Activated CD4-positive, alpha-beta memory T cell treated with anti-CD3 and anti-CD28 coated beads, Interleukin-2, amount 10 ng/mL, durations not matched to agents 7 days and 5 days (primary cell): ENCODE measurements at places on chromosomes 1 and 21. TPM values are rescaled to one million over a fixed set of nuclear protein-coding genes. Genes with fewer than 3 reads are reported as not detected.

DNA sequence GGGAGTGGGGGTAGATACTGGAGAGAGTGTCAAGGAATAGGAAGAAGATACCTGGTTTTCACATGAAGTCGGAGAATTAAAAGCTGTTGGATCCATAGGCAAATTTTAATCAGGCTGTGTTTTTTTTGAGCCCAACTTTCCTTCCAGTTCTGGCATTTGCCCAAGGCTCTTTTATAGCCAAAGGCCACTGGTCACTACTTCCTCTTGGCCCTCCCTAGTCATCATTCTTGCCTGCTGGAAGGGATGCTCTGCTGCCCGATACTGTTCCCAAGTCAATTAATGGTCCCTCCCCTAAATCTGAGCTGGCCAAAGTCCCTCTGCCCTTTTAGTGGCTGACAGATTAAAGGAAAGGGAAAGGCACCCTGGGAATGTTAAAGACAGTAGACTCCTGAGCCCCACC, 102.8 kb upstream of the ZNF648 start:
- peaks cover 14% of the 10 kb centered on the region for H3K27me3 ChIP-seq
- no peak overlapping the region for H3K27ac ChIP-seq

DNA sequence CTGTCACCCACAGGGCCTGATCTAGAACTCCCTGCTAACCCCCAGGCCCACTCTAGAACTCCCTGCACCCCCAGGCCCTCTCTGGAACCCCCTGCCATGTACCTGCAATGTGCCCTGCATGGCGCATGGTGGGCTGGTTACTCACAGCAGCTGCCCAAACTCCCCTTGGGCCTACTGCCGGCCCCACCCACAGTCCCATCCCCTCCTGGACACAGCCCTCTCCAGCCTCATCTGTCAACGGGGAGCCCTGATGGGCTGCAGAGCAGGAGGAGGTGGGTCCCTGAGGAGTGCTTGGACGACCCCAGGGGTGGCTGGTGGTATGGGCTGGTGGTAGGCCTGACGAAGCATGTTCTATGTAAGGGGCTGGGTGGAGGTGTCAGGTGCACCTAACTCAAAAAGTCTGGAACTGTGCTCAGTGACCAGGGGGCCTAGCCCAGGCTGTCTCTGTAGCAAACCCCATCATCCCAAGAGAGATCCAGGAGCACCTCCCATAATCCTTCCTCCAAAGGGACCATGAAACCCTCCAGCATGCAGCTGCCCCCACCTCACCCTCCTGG, 19.0 kb upstream of the PRSS38 start:
- no peak for DNase-seq
- no peak overlapping the region for H3K4me3 ChIP-seq
- H3K4me1 ChIP-seq: no peaks in the 10 kb centered on the region
- H3K27ac ChIP-seq: no peak overlapping the region
- H3K27me3 ChIP-seq: no peaks in the 10 kb centered on the region

GRCh38 chr1:19330449-19331135, 18.5 kb downstream of the SLC66A1 start:
- no peaks in the 10 kb centered on the region for H3K27me3 ChIP-seq
- no peaks in the 10 kb centered on the region for H3K36me3 ChIP-seq
- DNase-seq: no peak
- no peak overlapping the region for H3K27ac ChIP-seq
- no peaks in the 10 kb centered on the region for H3K4me1 ChIP-seq
- no peak overlapping the region for H3K4me3 ChIP-seq

Gene PLD5
- not detected for total RNA-seq

Gene TNNI3K
- 0.43 TPM for total RNA-seq

GRCh38 chr1:156502894-156503697, 2.5 kb upstream of the MEF2D start:
- peaks cover 6% of the 10 kb centered on the region for H3K36me3 ChIP-seq
- peaks cover 70% of the 10 kb centered on the region for H3K4me1 ChIP-seq
- no peak overlapping the region for H3K4me3 ChIP-seq
- no peaks in the 10 kb centered on the region for H3K27me3 ChIP-seq
- DNase-seq: no peak

DNA sequence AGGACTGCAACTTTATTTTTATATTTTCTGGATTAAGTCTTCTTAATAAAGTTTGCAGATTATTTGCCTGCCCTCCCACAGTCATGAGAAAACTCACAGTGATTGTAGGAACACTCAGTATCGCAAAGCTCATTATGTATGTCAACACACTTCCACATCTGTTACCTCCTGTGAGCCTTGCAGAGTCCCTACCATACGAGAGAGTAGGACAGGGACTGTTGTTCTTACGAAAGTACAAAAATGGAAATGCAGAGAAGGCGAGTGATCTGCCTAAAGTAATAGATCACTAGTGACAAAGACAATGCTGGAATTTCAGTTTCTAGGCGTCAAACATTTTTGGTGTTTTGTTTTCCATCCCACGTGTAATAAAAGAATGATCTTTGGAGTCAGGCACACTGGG, 131.7 kb downstream of the SYT2 start:
- no peaks in the 10 kb centered on the region for H3K4me1 ChIP-seq
- H3K27ac ChIP-seq: no peak overlapping the region
- H3K27me3 ChIP-seq: no peaks in the 10 kb centered on the region
- H3K36me3 ChIP-seq: peaks cover 2% of the 10 kb centered on the region

GRCh38 chr1:4328402-4329071, 325.9 kb upstream of the AJAP1 start:
- H3K27ac ChIP-seq: no peak overlapping the region
- no peak overlapping the region for H3K4me3 ChIP-seq
- no peaks in the 10 kb centered on the region for H3K27me3 ChIP-seq
- H3K36me3 ChIP-seq: no peaks in the 10 kb centered on the region
- no peak for DNase-seq

DNA sequence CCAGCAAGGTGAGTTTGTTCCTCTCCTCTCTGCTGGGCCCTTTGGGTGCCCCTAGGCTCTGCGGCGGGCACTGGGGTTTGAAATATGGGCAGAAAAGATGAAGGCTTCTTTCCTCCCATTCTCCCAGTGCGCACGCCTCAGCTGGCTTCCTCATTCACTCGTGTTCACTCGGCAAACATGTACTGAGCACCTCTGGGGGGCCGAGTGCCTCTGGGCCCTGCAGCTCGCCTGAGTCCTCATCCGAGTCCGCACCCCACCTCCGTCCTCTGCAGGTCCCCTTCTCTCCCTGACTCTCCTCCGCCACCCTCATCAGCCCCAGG, 98.5 kb upstream of the RUNX3 start:
- H3K27me3 ChIP-seq: no peaks in the 10 kb centered on the region
- peak overlapping the region; percentile 56 for H3K4me3 ChIP-seq
- no peak for DNase-seq
- peaks cover 98% of the 10 kb centered on the region for H3K4me1 ChIP-seq
- H3K36me3 ChIP-seq: peaks cover 3% of the 10 kb centered on the region

DNA sequence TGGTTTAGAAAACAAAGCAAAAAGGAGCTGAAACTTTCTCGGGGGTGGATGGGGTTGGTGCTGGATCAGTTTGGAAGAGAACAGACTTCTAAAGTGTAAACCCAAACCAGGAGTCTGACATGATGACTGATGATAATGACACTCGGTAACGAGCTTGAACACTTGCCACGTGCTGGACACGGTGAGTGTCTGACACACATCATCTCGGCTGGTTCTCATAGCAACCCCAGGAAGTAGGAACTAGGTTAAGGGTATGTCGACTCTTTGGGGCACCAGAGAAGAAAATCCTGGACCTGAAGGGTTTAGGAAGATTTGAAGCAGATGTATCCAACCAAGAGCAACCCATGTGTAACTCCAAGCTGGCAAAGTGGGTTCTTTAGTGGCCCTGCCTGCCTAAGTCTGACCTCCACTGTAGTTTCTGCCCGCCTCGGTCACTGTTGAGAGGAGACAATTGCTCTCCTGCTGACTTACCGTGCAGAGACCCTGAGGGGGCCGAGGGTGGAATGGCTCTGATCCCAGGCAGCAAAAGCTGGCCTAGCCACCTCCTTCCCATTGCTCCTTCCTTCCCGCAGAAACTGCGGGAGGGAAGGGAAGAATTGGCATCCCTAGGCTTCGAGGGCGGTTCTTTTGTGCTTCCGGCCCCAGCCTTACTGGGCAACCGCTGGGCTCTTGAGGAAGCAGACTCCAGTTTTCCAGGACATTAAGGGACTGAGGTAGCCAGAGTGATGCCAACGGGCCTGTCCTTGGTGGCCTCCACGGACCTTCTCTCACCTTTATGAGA, 156.0 kb downstream of the TOMM20 start:
- H3K27ac ChIP-seq: peak overlapping the region; percentile 58
- peaks cover 9% of the 10 kb centered on the region for H3K36me3 ChIP-seq
- no peaks in the 10 kb centered on the region for H3K27me3 ChIP-seq
- peaks cover 80% of the 10 kb centered on the region for H3K4me1 ChIP-seq

Gene ADAM30
- total RNA-seq: not detected

Gene RIMKLA
- 2.9 TPM for total RNA-seq

Gene PAPPA2
- 0.08 TPM for total RNA-seq

Gene ALG6
- total RNA-seq: 21.7 TPM

Gene LCE3D
- total RNA-seq: not detected

DNA sequence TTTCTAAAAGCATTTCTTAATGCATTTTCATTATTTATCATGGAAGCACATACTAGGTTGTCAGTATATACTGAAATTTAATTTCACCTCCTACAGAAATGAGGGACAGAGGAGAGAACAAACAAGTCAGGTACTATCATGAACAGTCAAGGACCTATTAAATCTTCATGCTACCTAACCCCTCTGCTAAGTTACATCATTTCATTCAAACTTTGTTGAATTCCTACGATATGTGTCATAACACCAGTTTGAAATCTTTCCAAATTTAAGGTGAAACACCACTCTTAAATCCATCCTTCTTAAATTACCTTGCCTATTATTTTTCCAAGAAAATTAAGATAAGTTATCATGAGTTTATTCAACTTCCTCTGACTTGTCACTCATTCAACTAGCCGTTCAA, 78.9 kb downstream of the DENND1B start:
- no peak overlapping the region for H3K27ac ChIP-seq
- no peak for DNase-seq
- H3K27me3 ChIP-seq: no peaks in the 10 kb centered on the region
- H3K36me3 ChIP-seq: peaks cover 14% of the 10 kb centered on the region
- no peak overlapping the region for H3K4me3 ChIP-seq

- DNase-seq: no peak
- no peak overlapping the region for H3K27ac ChIP-seq
- H3K36me3 ChIP-seq: no peaks in the 10 kb centered on the region
These were observed 39.5 kb upstream of the DIPK1A start for GRCh38 chr1:93000751-93001175.

Gene COL24A1
- total RNA-seq: not detected

Gene TEKT2
- total RNA-seq: not detected

- no peak for DNase-seq
- peaks cover 28% of the 10 kb centered on the region for H3K27me3 ChIP-seq
- no peak overlapping the region for H3K4me3 ChIP-seq
These were observed 2.3 kb upstream of the NFASC start for GRCh38 chr1:204868340-204868700.

Gene C1orf116
- not detected for total RNA-seq

DNA sequence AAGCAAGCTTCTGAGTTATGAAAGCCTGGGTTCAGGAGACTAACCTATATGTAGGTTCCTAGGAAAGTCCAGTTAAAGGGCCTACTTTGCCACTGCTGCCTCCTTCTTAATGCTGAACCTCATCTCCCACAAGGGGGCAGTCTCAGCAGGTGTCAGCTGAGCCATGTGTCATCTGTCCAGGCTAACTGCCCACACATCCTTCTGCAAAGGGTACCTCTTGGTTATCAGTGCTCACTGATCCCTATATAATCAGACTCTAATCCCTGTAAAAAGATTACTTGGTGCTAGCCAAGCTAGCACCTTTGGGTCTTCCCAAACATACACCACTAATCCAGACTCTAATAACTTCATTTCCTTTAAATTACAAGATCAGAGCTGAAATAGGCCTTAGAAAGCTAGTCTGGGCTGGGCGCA, 9.0 kb downstream of the PRDX1 start:
- H3K4me1 ChIP-seq: peaks cover 19% of the 10 kb centered on the region
- DNase-seq: peak; percentile 68
- H3K27me3 ChIP-seq: no peaks in the 10 kb centered on the region
- peak overlapping the region; percentile 47 for H3K27ac ChIP-seq
- H3K4me3 ChIP-seq: no peak overlapping the region

- H3K4me3 ChIP-seq: no peak overlapping the region
- DNase-seq: no peak
- peaks cover 2% of the 10 kb centered on the region for H3K4me1 ChIP-seq
- peaks cover 4% of the 10 kb centered on the region for H3K27me3 ChIP-seq
- H3K36me3 ChIP-seq: no peaks in the 10 kb centered on the region
These were observed 15.3 kb upstream of the ENAH start for GRCh38 chr1:225668222-225668621.

GRCh38 chr1:152325111-152325510, at the start of gene FLG:
Gene FLG, minus strand, starts transcription at chr1:152325239. Its CDS starts 9,783 bp downstream, at chr1:152315456.
- no peak within 1 kb of the TSS for H3K4me3 ChIP-seq
- H3K27me3 ChIP-seq: peaks cover 3% of the 10 kb centered on the region
- H3K36me3 ChIP-seq: no peaks in the 10 kb centered on the region
- no peak for DNase-seq
- no peak within 1 kb of the TSS for H3K27ac ChIP-seq
- no peaks in the 10 kb centered on the region for H3K4me1 ChIP-seq

GRCh38 chr1:157288006-157288405, 149.8 kb upstream of the ETV3 start:
- no peak for DNase-seq
- H3K27me3 ChIP-seq: peaks cover 15% of the 10 kb centered on the region
- H3K4me3 ChIP-seq: no peak overlapping the region
- no peaks in the 10 kb centered on the region for H3K36me3 ChIP-seq
- no peaks in the 10 kb centered on the region for H3K4me1 ChIP-seq
- H3K27ac ChIP-seq: no peak overlapping the region

DNA sequence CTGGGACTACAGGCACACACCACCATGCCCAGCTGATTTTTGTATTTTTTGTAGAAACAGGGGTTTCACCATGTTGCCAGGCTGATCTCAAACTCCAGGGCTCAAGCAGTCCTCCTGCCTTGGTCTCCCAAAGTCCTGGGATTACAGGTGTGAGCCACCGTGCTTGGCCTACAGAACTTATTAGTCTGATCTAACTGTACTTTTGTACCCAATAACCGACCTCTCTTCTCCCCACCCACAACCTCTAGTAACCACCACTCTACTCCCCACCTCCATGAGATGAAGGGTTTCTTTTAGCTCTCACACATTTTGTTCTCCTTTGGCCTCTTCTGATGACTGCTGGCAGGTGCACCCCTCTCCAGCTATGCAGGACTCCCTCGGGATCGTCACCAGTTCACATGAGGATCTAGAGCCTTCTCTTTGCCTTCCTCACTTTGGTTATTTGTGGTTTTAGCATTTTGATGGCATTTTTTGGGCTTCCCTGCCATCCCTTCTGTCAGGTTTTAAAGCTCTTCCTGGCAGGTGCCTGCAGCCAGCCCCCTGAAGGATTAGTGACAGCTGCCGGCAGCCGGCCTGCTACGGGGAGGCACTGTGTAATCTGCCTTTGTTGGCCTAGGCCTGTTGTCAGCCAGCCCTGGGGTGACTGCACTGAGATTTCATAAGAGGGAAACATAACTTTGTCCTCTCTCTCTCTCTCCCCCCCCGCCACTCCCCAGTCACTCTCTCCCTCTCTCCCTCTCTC, 99.8 kb upstream of the ATP1A1 start:
- no peaks in the 10 kb centered on the region for H3K4me1 ChIP-seq
- H3K27ac ChIP-seq: no peak overlapping the region
- H3K4me3 ChIP-seq: no peak overlapping the region
- no peaks in the 10 kb centered on the region for H3K36me3 ChIP-seq

Gene GBP5
- total RNA-seq: 231 TPM

Gene DPT
- not detected for total RNA-seq

Gene TNFRSF14
- total RNA-seq: 171 TPM

GRCh38 chr1:18883636-18884418, 18.5 kb downstream of the ALDH4A1 start:
- H3K4me1 ChIP-seq: no peaks in the 10 kb centered on the region
- H3K4me3 ChIP-seq: no peak overlapping the region
- H3K27ac ChIP-seq: no peak overlapping the region
- peak; percentile 72 for DNase-seq
- no peaks in the 10 kb centered on the region for H3K36me3 ChIP-seq
